Skeletal muscle tissue (tissue), 5 donors: ENCODE measurements at places on chromosomes 2 and 18. TPM values are rescaled to one million over a fixed set of nuclear protein-coding genes. Genes with fewer than 3 reads are reported as not detected.

The PLGLB1 gene
- total RNA-seq: 2.1 TPM

The PDE1A gene
- total RNA-seq: 9.9 TPM

The CNGA3 gene
- total RNA-seq: 0.52 TPM

The OTOF gene
- total RNA-seq: 5.2 TPM

The GBX2 gene
- total RNA-seq: not detected

The SLC4A5 gene
- total RNA-seq: 2.6 TPM

The DSEL gene
- 15.7 TPM for total RNA-seq

The FOXI3 gene
- not detected for total RNA-seq

The BIRC6 gene
- 216 TPM for total RNA-seq

The DPP10 gene
- total RNA-seq: 1.0 TPM

The OSBPL1A gene
- total RNA-seq: 33.9 TPM

The PTPN4 gene
- total RNA-seq: 37.1 TPM

The GAREM2 gene
- total RNA-seq: 1.0 TPM

The CRYGC gene
- total RNA-seq: not detected

The ASTL gene
- not detected for total RNA-seq

The POTEC gene
- not detected for total RNA-seq

The CDH2 gene
- 4.7 TPM for total RNA-seq

The LBX2 gene
- not detected for total RNA-seq

The OSR1 gene
- total RNA-seq: 10.4 TPM

The KCNG2 gene
- 0.52 TPM for total RNA-seq

The LIMS4 gene
- total RNA-seq: 1.0 TPM

The EIF2B4 gene
- total RNA-seq: 18.3 TPM

The NGEF gene
- 2.6 TPM for total RNA-seq

The DIPK1C gene
- total RNA-seq: 5.2 TPM

The IL1F10 gene
- not detected for total RNA-seq

The PECR gene
- 16.2 TPM for total RNA-seq

The UCN gene
- 1.0 TPM for total RNA-seq

The BARD1 gene
- total RNA-seq: 89.8 TPM

The TTR gene
- total RNA-seq: not detected

The NPPC gene
- total RNA-seq: 5.7 TPM

The PCGF1 gene
- 6.8 TPM for total RNA-seq

The CLEC4F gene
- not detected for total RNA-seq

The ATP5F1A gene
- total RNA-seq: 584 TPM

The MFF gene
- 65.8 TPM for total RNA-seq

The PLGLB2 gene
- total RNA-seq: 2.1 TPM

The VWC2L gene
- total RNA-seq: 0.52 TPM

The DES gene
- 3,588 TPM for total RNA-seq

The TMEM200C gene
- total RNA-seq: 0.52 TPM

The IHH gene
- total RNA-seq: not detected

The MYOM1 gene
- 661 TPM for total RNA-seq

The PTH2R gene
- 0.52 TPM for total RNA-seq

The ZNF396 gene
- total RNA-seq: 1.6 TPM

The POMC gene
- total RNA-seq: 4.2 TPM

The NPAS2 gene
- total RNA-seq: 7.8 TPM

The GCG gene
- 5.2 TPM for total RNA-seq

The SCN3A gene
- 0.52 TPM for total RNA-seq

The INPP5D gene
- 8.4 TPM for total RNA-seq

The CPSF3 gene
- total RNA-seq: 27.7 TPM

The ASB18 gene
- total RNA-seq: 3.1 TPM

The GALNT13 gene
- total RNA-seq: under 0.01 TPM

The LYG2 gene
- total RNA-seq: not detected
